ENCODE measurements at places on chromosomes 4 and X. TPM values are rescaled to one million over a fixed set of nuclear protein-coding genes. Genes with fewer than 3 reads are reported as not detected.

The SPON2 gene
- total RNA-seq: 0.83 TPM

- peak; percentile 48 for DNase-seq
These were observed 41.6 kb upstream of the UGDH start for GRCh38 chr4:39568805-39569204.

- no peak for DNase-seq
These were observed 56.3 kb upstream of the SHOX start for GRCh38 chrX:574251-574650.

GRCh38 chr4:122548886-122549630, 71.8 kb downstream of the IL21 start:
- no peak for DNase-seq

The MAGEA1 gene
- not detected for total RNA-seq

DNA sequence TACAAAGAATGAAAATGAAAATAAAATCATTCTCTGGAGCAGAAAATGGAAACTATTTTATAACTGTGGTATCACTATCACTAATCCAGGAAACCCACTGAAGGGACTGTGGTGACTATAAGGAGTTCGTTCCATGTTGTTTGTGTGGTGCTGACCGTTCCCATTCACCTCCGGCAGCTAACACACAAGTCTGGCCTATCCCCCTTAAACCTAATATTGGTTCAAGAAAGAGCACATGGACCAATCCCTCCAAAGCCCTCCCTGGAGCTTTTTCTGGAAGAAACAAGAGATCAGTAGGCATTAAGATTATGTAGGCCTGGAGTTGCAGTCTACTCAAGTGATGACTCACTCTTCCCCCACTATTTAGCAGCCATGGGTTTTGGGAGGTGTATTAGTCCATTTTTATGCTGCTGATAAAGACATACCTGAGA, 25.9 kb upstream of the FAM241A start:
- DNase-seq: no peak

DNA sequence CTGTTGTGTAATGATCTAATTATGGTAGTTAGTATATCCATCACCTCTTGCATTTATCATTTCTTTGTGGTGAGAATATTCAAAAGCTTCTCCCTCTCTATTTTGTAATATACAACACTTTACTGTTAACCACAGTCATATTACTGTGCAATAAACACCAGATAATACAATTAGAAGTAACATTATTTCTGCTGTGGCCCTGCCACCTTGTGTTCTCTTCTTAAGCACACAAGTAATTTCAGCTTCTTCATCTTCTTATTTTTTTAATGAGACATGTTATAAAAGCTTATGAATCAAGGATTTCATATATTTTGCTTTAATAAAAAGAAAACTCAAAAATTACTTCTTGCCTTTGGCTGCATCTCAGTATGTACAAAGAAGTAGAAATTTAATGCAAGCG, 675.2 kb upstream of the INTU start:
- DNase-seq: peak; percentile 10

GRCh38 chr4:98522636-98523395, 135.6 kb downstream of the TSPAN5 start:
- peak; percentile 63 for DNase-seq

- peak; percentile 71 for DNase-seq
These were observed at the start of gene STAG2 for GRCh38 chrX:123961268-123962005. Gene STAG2 (plus strand): TSS chrX:123961706. CDS start chrX:124022628, 60,922 bp downstream.

The FHDC1 gene
- 29.3 TPM for total RNA-seq

DNA sequence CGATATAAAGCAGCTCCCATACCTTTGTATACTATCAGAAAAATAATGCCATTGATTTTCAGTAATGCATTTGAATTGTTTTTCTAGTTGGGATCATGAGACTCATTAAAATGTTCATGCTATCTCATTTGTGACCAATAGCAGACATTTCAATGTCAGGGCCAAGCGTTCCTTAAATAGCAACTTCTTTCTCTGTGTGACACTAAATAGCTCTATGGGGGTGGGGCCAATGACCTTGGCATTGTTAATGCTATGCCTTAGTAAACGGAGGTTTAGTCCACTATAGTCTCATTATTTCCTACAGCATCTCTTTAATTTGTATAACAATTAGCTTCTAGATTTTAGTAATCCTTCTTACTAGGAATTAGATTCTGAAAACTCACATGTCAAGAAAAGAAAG, 48.6 kb upstream of the ARHGAP24 start:
- no peak for DNase-seq

- DNase-seq: no peak
These were observed 48.3 kb downstream of the USP9X start for GRCh38 chrX:41133551-41133950.

GRCh38 chr4:188466001-188466400, 326.8 kb downstream of the TRIML1 start:
- DNase-seq: no peak

The FRG2 gene
- not detected for total RNA-seq

The CDKL5 gene
- total RNA-seq: 8.3 TPM

The OTC gene
- not detected for total RNA-seq

The ARHGAP36 gene
- total RNA-seq: not detected

GRCh38 chr4:39698424-39699009, 581 bp downstream of the UBE2K start:
- DNase-seq: peak; percentile 41

- no peak for DNase-seq
These were observed 102.7 kb upstream of the DHX15 start for GRCh38 chr4:24686866-24687692.

GRCh38 chr4:77219266-77219665, 62.3 kb downstream of the CCNG2 start:
- no peak for DNase-seq

DNA sequence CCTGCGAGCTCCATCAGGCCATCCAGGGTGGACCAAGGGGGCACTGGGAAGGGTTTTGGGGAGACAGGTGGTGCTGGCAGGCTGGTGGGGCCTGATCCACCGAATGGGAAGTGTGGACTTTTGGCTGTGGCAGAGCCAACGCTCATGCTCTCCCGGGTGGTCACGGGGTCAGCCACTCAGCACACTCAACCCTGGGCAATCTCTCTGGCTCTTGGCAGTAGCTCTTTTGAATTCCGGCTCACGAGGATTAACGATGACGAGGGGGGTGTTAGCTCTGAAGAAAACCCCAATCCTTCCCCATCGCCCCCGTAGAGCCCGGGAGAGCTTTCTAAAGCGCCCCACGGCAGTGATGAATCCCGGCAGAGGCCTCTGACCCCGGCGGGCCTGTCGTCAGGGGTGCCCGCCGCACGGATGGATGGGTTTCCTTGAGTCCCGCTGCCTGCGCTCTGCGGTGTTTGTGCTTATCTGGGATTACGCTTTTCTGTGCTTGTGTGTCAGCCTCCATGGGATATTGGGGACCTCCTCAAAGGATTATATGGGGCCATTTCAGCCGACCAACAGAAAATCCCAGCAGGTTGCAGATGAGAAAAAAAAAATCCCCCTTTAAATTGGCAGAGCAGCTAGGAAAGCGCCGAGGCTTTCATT, 156.8 kb upstream of the PSAPL1 start:
- no peak for DNase-seq

- DNase-seq: no peak
These were observed 25.2 kb upstream of the ASMTL start for GRCh38 chrX:1477801-1478458.

DNA sequence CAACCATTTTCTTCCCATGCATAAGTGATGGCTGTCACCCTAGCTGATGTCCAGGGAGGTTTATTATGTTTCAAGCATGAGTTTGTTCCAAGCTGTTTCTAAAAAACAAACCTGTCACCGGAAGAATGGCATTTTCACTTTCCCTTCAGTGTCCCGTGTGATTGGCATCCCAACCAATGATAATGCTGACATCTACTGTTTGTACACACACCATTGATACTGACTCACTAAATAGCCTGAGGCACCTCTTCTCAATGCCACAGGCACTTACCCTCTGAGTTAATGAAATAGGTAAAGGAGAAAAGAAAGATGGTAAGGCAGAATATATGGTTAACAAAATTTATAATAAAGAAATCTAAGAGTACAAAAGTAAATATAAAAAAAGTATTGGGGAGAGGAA, 23.1 kb upstream of the VCX2 start:
- DNase-seq: no peak

- no peak for DNase-seq
These were observed 44.8 kb downstream of the DCLK2 start for GRCh38 chr4:150123087-150123486.

DNA sequence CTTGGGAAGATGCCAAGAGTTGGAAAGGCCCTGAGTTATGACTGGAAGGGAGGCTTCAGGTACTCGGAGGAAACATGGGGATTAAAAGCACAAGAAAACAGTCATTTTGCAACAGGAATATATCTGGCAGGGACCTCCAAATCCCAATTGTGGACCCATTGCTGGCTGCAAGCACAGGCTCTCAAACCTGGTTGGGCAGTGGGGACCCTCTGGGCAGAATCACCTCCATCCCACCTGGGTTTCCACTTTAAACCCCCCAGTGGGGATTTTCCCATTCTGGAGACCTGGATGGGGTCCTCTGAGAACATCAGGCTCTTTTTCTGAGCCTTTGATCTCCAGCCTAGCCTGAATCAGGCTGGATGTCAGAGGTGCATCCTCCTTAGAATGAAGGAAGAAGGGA, 177.8 kb downstream of the ASMT start:
- no peak for DNase-seq

- no peak for DNase-seq
These were observed 89.1 kb downstream of the LARP7 start for GRCh38 chr4:112726041-112726440.

- DNase-seq: no peak
These were observed 1101.4 kb downstream of the RPA4 start for GRCh38 chrX:97985096-97985495.

- DNase-seq: peak; percentile 47
These were observed 73.0 kb downstream of the AFF1 start for GRCh38 chr4:87007528-87008446.

DNA sequence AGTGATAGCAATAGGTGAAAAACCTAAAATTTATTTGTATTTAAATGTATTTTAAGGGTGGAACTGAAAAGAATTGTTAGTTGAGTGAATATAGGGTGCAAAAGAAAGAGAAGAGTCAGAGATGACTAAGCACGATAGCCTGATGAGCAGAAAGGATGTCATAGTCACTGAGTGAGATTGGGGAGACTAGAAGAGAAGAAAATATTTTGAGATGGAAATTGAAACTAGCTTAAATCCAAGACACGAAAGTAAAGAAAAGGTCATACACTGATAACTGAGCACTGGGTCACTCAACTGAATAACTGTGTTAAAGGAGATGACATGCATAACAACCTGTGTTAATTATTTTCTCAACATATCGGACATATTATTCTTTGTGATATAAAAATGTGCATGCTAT, 55.5 kb downstream of the SPANXN4 start:
- DNase-seq: no peak

The EIF1AX gene
- total RNA-seq: 65.5 TPM

The XKRX gene
- 1.2 TPM for total RNA-seq

DNA sequence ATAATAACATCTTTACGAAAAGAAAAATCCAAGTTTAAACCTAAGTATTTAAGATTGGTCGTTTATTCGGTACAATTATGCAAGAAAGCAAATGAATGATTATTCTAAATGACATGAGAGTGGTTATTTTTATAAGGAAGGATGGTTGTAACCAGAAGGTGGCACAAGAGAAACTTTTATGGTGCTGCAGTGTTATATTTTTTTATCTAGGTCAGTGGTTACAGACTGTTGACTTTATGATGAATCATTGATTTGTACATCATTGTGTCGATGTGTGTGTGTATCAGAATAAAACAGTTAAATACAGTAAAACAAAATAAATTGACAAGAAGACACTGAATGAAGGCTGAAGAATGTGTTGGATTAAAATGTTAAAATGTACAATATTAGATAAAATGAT, 9.8 kb downstream of the DCAF8L2 start:
- DNase-seq: peak; percentile 59

All from mammary epithelial cell (primary cell).